Stimulated activated naive CD8-positive, alpha-beta T cell treated with anti-CD3 and anti-CD28 coated beads, Interleukin-15, amount 100 ng/mL, for 72 hours (primary cell): ENCODE measurements at places on chromosomes 3 and 15.

- DNase-seq = no peak
Observed at GRCh38 chr15:76183930-76184649, 124.3 kb downstream of the TMEM266 start.

GRCh38 chr3:137294839-137295238, 337.1 kb downstream of the IL20RB start:
- no peak for DNase-seq

GRCh38 chr3:30167541-30168011, 438.8 kb upstream of the TGFBR2 start:
- no peak for DNase-seq

DNA sequence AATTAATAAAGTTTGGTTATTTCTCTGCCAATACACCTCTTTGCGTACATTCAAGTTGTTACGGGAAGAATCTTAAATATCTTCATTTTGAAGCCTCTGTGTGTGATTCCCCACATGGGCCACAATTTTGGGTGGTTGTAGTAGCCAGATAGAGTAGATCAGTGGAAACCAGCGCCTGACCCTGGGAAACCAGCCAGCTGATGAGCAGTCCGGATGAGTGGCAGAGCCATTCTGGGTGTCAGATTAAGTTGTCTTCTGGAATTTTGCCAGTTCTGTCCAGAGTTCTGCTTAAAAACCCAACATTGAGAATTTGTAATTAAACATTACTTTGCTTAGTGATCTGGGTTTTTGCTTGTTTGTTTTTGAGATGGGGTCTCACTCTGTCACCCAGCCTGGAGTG, 49.7 kb downstream of the MRPS25 start:
- no peak for DNase-seq

- peak; percentile 40 for DNase-seq
Observed at GRCh38 chr15:73873889-73874511, 636 bp downstream of the TBC1D21 start.

GRCh38 chr3:43710607-43711006, 19.9 kb downstream of the ABHD5 start:
- no peak for DNase-seq

DNA sequence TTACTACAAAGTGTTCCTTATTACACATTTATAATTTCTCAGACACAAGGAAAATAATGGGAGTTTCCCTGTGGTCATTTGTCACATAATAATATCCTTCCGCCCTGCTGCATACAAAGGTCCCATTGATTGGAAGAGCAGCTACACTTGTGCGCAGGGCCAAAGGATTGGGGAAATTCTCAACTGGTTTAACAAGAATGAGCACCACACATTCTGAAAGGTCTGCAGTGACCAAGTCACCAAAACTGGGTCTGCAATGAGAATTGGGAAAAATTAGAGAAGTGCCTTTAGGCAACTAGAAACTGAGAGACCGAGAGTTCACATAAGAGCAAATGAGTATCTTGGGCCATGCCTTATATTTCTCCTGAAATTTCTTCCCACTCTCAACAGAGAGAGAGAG, 98.2 kb upstream of the NR2F2 start:
- no peak for DNase-seq

DNA sequence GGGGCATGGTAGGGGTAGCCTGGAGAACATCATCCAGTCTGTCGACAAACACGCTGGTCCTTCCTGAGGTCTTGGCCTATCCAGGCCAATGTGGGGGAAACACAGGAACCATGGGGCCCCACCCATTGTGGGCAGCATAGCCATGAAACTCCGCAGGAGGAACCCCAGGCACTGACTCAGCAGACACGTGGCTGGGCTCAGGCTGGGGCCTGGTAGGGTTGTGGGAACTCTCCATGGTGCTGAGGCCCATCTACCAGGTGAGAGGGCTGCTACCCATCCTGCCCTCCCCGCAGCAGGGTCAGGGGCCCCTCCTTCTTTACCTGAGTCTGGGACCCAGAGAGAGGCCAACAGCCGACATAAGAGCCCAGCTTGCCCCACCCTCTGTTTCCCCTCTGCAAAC, 22.6 kb upstream of the CACNA2D2 start:
- DNase-seq = peak; percentile 73

GRCh38 chr3:43061101-43061895, 44.6 kb downstream of the POMGNT2 start:
- no peak for DNase-seq

DNA sequence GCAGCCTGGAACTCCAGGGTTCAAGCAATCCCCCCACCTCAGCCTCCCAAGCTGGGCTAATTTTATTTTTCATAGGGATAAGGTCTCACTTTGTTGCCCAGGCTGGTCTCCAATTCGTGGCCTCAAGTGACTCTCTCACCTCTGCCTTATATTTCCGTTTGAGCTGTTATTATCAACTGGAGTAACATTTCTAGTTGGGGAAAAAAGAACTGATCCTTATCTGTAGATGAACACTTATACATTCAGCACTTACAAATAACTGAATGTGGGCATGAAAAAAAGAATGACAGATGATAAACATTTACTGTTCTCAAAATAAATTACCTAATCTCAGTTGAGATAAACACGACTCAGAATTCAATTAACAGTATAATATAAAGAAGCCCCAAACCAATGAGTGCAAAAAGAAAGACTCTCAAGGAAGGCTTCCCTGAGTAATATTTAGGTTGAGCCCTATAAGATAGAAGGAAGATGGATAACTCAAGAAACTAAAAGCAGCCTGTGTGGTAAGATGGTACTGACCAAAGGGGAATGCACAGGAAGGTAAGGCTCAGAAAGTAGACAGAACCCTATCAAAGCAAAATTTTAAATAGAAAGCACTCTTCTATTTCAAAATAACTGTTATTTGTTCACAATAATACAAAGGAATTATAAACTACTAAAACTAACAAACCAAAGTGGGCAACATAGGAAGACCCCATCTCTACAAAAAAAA, 11.8 kb downstream of the UBE3A start:
- no peak for DNase-seq

DNA sequence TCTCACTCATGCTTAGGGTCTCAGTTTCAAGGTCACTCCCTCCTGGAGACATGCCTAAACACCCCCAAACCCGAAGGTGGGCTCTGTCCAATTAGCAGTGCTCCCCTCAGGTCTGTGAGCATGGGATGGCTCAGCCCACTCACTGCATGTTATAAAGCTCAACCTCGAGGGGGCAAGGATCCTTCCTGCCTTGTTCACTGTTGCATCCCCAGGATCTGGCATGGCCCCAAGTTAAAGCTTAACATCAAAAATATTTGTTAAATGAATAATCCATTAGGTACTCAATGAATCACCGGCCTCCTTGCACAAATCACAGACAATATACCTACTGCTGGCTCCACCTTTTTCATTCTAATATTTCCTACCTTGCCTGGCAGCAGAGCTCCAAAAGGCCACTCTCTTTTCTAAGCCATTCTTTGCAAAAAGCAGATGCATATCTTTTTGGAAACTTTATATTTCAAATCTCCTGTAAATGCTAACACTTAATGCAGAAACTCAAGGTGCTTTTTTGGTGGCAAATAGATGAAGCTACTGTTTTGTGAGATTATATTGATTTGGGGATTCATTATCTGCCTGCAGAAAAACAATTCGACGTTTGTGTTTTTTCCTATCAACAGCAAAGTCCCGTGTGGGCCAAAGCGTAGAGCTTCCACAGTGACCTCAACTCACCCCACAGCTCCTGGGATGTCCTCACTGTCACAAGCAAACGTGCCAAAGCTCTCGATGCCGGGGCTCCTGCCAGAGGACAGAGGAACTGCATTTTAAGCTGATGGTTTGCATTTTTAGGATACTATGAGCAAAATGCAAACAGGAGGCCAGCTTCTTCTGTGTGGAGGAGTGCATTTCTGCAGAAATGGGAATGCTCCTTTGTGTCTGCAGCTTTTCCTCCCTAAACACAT, 35.4 kb downstream of the PCOLCE2 start:
- no peak for DNase-seq

DNA sequence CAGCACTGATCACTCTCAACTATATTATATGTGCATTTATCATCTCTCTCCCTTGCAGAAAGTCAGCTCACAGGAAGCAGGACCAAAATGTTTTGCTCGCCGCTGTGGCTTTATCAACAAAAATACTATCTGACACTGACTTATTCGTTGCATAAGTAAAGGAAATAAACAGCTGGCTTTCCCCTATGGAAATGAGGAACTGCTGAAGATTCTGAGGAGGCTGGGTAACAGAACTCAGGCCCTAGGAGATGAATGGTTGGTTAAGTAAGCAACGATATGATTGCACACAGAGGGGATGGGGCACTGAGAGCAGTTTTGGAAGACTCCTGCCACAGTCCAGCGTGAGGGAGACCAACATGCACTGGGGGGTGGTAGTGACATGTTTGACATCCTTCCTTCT, 181.1 kb downstream of the STT3B start:
- no peak for DNase-seq

DNA sequence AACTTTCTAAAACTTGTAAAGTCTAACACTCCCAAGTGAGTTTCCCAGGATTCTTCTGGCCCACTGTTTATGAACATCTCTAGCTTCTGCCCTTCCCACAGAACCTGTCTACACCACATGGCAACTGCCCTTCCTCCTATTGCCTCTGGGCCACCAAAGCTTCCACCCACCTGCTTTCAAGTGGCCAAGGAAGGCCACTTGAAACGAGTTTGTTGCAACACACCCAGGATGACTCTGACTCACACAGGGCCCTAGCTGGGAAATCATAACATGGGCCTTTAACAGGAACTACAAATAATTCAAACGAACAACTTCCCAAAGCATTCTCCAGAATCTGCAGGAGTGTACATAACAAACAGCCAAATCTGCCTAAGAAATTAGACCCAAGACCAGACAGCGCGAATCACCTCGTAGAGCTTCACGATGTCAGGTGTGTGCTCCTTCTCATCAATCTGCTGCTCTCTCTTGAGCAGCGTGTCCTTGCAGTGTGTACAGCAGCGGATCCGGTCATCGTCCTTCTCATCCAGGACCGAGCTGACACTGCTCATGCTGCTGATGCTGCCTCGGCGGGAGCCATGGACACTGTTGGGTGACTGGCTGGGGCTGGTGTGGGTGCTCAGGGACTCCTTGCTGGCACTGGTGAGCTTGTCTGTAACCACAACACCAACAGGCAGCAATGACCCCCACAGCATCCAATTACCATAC, 16.8 kb downstream of the RBSN start:
- no peak for DNase-seq

DNA sequence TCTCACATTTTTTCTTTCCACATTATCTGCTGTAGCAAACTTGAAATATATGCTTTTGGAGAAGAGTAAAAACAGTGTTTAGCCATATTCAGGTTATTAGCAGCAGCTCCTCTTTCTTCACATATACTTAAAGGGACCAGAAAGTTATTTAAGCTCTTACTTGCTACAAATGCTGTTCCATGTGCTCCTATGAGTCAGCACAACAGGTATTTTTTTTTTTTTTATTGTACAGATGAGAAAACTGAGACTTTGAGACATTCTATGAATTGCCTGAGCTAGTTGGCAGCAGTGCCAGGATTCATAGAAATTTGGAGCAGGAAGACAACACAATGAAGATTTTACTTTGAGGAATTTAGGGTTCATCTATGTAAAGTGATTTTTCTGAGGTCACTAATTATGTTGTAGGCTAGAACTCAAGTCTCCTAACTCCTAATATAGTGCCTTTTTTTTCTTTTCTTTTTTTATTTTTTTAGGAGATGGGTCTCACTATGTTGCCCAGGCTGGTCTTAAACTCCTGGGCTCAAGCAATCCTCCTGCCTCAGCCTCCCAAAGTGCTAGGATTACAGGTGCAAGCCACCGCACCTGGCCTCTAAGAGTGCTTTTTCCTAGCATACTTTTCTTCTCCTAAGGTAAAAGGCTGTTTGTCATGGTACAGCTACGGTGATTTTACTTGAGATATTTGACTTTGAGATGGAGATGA, 23.6 kb downstream of the SETD5 start:
- no peak for DNase-seq

- DNase-seq = no peak
Observed at GRCh38 chr3:177465257-177465642, 268.0 kb upstream of the TBL1XR1 start.

- DNase-seq = no peak
Observed at GRCh38 chr3:51946796-51947195, 4.6 kb downstream of the PARP3 start.
